Mammary epithelial cell (primary cell): ENCODE measurements at places on chromosomes 5 and 9.
A peak's percentile ranks its signal among the peaks of the same experiment; 100 is the strongest.

DNA sequence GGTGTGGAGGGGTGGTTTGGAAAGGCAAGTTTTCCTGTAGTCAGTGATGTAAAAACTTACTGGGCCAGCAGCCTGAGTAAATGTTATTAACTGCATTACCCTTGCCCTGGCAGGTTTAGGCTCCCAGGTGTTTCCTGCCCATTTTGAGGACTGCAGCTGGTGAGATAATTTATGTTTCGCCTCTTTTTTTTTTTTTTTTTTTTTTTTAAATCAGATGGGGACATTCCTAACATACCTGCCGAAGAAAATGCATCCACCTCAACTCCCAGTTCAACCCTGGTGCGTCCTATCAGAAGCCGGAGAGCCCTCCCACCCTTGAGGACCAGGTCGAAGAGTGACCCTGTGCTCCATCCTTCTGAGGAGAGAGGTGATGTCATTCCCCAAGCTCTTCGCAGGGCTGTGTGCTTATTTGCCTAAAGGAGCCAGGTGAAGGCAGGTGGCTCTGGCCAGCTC lies 60.6 kb downstream of the ENTREP1 start:
- DNase-seq, result no peak

GRCh38 chr9:128188209-128188608 lies 3.2 kb downstream of the CIZ1 start:
- DNase-seq, result no peak

GRCh38 chr5:109878887-109879286 lies 189.2 kb downstream of the MAN2A1 start:
- no peak for DNase-seq

DNA sequence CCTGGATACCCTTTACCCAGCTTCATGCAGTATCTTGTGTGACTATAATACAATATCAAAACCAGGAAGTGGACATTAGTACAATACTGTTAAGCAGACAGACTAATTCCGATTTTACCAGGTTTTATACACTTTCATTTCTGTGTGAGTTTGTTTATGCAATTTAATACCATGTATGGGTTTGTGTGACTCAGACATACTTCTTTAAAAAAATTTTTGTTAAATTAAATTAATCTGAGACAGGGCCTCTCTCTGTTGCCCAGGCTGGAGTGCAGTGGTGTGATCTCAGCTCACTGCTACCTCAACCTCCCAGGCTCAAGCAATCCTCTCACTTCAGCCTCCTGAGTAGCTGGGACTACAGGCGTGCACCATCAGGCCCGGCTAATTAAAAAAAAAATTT lies 156.8 kb downstream of the GAPVD1 start:
- no peak for DNase-seq

DNA sequence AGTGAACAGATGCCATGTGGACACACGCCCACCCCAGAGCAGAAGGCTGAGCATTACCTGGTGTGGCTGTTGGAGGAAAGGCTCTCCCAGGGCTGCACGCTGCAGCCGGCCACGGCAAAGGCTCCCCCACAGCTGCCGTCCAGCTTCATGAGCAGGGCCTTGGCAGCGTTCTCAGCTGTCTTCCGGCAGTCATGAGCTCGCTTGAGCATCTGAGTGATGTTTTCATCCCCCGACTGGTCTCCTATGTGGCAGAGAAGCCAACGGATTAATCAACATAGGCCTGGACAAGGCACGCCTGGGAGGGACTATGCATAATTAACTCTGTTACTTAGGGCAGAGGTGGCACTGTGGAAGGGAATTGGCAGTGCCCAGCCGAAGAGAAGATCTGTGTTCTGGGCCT lies 87.3 kb downstream of the DCP2 start:
- no peak for DNase-seq

GRCh38 chr5:36596247-36596646 lies 10.2 kb upstream of the SLC1A3 start:
- DNase-seq, result no peak

DNA sequence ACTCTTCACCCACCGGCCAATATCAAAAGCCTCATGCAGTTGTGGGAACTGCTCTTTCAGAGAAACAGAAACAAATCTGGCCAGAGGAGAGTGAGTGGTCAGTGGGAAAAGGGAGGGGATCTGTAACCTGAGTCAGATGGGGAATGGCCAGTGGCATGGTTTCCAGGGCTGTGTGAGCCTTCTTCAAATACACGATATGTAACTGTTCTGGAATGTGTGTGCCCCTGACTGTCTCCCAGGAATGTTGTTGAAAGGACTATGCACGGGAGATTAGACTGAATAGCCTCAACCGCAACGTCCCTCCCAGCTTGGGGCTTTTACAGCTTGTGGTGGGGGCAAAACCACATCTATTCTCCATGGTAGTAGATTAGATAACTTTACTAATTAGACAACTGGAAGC lies 60.8 kb downstream of the SH3TC2 start:
- peak; percentile 97 for DNase-seq

GRCh38 chr5:135880278-135880677 lies 15.4 kb downstream of the IL9 start:
- DNase-seq, result no peak
